ENCODE measurements at places on chromosomes 16 and 17.

DNA sequence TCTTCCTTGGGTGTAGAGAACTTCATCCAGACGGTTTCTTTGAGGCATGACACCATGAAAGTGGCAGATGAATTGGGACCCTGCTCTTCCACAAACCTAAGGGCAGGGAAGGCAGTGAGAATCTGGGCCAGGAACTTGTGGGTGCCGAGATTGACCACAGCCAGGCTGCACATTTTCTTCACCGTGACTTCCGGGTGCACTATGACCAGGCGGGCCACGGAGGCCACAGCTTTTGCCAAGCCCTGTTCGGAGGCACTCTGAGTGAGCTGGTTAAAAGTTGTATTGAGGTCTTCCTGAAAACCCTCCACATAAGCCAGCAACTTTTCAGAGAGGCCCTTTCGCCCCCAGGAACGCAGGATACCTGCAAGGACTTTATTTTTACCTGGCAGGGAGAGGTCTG, 5.9 kb downstream of the GEMIN4 start:
- H3K36me3 ChIP-seq: peaks cover 38% of the 10 kb centered on the region
- DNase-seq: no peak
- H3K27me3 ChIP-seq: no peaks in the 10 kb centered on the region
- H3K4me1 ChIP-seq: no peaks in the 10 kb centered on the region
- no peak overlapping the region for H3K27ac ChIP-seq

- no peak for DNase-seq
- no peaks in the 10 kb centered on the region for H3K27me3 ChIP-seq
- H3K36me3 ChIP-seq: no peaks in the 10 kb centered on the region
- peaks cover 4% of the 10 kb centered on the region for H3K4me1 ChIP-seq
Measured at GRCh38 chr17:50683434-50684287, 24.1 kb downstream of the ANKRD40 start.

GRCh38 chr17:78974635-78975591, 4.8 kb downstream of the LGALS3BP start:
- DNase-seq: no peak
- no peaks in the 10 kb centered on the region for H3K36me3 ChIP-seq
- no peak overlapping the region for H3K4me3 ChIP-seq
- H3K27ac ChIP-seq: no peak overlapping the region

GRCh38 chr16:58200004-58200797, 2.3 kb upstream of the CSNK2A2 start:
- DNase-seq: no peak
- no peak overlapping the region for H3K4me3 ChIP-seq
- no peaks in the 10 kb centered on the region for H3K27me3 ChIP-seq
- H3K27ac ChIP-seq: no peak overlapping the region
- peaks cover 5% of the 10 kb centered on the region for H3K4me1 ChIP-seq

- no peaks in the 10 kb centered on the region for H3K36me3 ChIP-seq
- peaks cover 2% of the 10 kb centered on the region for H3K4me1 ChIP-seq
- DNase-seq: no peak
- H3K27ac ChIP-seq: no peak within 1 kb of the TSS
- H3K4me3 ChIP-seq: no peak within 1 kb of the TSS
Measured at GRCh38 chr17:15467592-15467991, at the start of gene CDRT4. TSS of gene CDRT4 (minus strand) at chr17:15467621. CDS start at chr17:15440238, 27,383 bp downstream.

GRCh38 chr16:89982318-89982717, 33.8 kb downstream of the DEF8 start:
- DNase-seq: no peak
- H3K36me3 ChIP-seq: peaks cover 36% of the 10 kb centered on the region
- H3K27me3 ChIP-seq: no peaks in the 10 kb centered on the region
- no peak overlapping the region for H3K27ac ChIP-seq
- H3K4me1 ChIP-seq: no peaks in the 10 kb centered on the region
- no peak overlapping the region for H3K4me3 ChIP-seq

- H3K4me1 ChIP-seq: no peaks in the 10 kb centered on the region
- no peaks in the 10 kb centered on the region for H3K36me3 ChIP-seq
- H3K27me3 ChIP-seq: no peaks in the 10 kb centered on the region
- no peak overlapping the region for H3K4me3 ChIP-seq
- no peak overlapping the region for H3K27ac ChIP-seq
- no peak for DNase-seq
Measured at GRCh38 chr17:68627956-68628575, 26.9 kb upstream of the FAM20A start.

DNA sequence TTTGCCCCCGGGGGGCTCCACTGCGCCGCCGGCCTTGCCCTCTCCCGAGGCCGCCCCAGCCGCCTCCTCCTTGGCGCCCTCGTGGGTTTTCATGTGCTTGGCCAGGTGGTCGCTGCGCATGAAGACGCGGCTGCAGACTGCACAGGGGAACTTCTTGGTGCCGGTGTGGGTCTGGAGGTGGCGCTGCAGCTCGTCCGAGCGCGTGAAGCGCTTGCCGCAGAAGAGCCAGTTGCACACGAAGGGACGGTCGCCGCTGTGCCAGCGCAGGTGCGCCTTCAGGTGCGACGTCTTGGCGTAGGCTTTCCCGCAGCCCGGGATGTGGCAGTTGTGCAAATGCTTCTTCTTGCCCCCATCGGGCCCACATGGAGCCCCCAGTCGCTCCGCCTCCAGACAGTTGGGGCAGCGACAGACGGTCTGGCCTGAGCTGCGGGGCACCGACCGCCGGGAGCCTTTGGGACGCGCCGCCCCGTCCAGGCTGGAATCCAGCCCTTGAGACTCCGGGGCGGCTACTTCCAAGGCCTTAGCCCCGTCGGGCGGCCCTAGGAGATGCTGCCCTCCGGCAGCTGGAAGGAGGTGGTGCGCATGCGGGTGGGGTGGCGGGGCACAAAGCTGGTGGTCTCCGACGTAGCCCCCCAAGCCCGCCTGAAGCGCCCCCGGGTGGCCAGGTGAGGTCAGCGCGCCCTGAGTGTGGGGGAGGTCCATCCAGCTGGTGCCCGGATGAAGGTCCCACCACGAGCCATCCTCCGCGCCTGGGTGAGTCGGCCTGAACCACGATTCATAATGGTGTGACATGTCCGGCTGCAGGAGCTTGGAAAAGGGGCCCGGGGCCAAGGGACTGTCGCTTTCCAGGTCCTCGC, 3.4 kb downstream of the SP6 start:
- H3K4me1 ChIP-seq: peaks cover 6% of the 10 kb centered on the region
- DNase-seq: no peak
- H3K4me3 ChIP-seq: peak overlapping the region; percentile 15
- no peak overlapping the region for H3K27ac ChIP-seq
- H3K36me3 ChIP-seq: no peaks in the 10 kb centered on the region

DNA sequence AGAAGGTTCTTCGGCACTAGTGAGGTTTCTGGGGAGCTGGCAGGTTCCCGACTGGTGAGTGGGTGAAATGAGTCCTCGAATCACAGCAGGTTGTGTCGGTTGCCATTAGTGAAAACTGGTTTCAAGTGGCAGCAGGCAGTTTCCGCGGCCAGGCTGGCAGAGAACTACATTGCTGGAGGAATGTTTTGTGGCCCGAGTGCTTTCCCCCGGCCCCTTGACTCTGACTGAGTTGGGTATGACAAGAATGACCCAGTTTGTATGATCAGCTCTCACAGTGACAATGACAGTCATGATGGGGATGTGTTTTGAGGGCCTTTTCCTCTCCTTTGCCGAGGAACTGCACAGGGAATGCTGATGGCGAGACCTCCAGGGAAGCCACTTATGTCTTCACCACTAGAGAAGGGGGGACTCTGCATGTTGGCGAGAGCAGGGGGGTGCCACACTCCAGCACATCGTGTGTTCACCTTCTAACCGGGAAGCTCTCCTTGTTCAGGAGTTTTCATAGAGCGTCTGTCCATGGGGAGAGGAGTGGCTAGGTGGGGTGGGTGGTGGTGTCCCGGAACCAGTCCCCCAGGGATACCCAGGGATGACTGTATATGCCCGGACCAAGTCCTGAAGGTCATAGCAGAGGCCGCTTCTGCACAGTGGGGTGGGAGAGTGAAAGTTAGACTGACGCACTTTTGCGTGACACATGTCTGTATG, 206.0 kb upstream of the CHMP6 start:
- no peaks in the 10 kb centered on the region for H3K27me3 ChIP-seq
- peaks cover 7% of the 10 kb centered on the region for H3K4me1 ChIP-seq
- DNase-seq: no peak
- H3K4me3 ChIP-seq: no peak overlapping the region

DNA sequence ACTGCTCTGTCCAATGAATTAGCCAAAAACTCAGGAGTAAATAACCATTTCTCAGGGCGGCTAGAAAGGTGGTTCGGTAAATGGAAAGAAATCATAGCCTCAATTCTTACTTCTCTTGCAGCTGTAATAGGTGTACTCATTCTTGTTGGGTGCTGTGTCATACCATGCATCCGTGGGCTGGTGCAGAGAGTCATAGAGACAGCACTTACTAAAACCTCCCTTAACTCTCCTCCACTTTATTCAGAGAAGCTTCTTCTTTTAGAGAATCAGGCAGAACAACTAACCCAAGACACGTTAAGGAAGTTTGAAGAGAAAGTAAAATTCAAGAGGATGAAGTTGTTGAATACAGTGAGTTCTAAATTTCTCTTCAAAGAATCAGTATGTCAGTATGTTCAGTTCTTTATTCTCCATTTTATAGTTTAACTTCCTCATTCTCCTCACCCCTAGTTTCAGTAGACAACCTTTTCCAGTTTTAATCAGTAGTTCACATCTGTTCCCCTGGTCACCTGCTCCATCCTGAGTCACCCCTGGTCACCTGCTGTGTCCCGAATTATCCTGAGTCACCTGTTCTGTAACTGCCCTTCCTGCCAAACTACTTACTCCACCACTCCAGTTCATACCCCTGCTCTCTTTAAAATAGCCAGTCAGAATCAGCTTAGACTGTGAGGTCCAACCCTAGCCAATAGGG, 85.9 kb downstream of the EMP2 start:
- H3K27ac ChIP-seq: no peak overlapping the region

DNA sequence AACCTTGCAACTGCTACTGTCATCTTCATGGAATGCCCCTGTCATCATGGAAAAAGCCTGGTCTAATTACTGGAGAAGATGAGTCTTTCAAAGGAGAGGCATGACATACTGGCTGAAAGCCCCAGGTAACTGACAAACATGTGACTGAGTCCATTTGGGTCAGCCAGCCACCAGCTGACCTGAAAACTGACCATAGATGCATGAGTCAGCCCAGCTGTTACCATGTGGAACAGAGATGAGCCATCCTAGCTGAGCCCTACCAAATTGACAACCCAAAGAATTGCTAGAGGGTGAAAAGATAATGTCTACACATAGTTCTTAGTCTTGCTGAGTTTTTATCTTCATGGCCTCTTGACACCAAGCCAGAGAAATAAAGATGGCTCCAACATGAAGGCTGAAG, 311.8 kb downstream of the UTP18 start:
- H3K4me3 ChIP-seq: no peak overlapping the region
- DNase-seq: no peak
- no peaks in the 10 kb centered on the region for H3K36me3 ChIP-seq
- H3K27ac ChIP-seq: no peak overlapping the region

- H3K4me1 ChIP-seq: peaks cover 7% of the 10 kb centered on the region
- H3K27me3 ChIP-seq: peaks cover 16% of the 10 kb centered on the region
- peak overlapping the region; percentile 40 for H3K4me3 ChIP-seq
- H3K36me3 ChIP-seq: no peaks in the 10 kb centered on the region
- H3K27ac ChIP-seq: no peak overlapping the region
Measured at GRCh38 chr16:51154271-51155171, 3.5 kb upstream of the SALL1 start.

DNA sequence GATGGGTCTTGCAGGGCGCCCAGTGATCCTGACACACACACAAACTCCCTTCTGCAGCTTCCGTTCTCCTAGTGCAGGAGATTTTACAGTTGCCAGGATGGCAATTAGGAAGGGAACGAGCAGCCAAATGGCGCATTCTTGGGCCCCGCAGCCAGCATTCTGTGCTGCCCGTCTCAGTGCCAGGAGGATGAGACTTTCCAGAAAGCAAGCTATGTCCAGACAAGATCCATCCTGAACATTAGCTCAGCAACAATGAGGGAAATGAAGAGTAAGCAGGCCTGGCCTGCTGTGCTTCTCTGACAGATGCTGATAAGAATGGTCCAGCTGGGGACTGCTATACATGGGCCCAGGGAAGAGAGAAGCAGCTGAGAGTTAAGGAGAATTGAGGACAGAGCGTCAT, 16.5 kb downstream of the SPPL2C start:
- H3K27me3 ChIP-seq: no peaks in the 10 kb centered on the region
- H3K4me3 ChIP-seq: no peak overlapping the region
- H3K27ac ChIP-seq: no peak overlapping the region
- H3K36me3 ChIP-seq: no peaks in the 10 kb centered on the region
- no peak for DNase-seq
- peaks cover 1% of the 10 kb centered on the region for H3K4me1 ChIP-seq

DNA sequence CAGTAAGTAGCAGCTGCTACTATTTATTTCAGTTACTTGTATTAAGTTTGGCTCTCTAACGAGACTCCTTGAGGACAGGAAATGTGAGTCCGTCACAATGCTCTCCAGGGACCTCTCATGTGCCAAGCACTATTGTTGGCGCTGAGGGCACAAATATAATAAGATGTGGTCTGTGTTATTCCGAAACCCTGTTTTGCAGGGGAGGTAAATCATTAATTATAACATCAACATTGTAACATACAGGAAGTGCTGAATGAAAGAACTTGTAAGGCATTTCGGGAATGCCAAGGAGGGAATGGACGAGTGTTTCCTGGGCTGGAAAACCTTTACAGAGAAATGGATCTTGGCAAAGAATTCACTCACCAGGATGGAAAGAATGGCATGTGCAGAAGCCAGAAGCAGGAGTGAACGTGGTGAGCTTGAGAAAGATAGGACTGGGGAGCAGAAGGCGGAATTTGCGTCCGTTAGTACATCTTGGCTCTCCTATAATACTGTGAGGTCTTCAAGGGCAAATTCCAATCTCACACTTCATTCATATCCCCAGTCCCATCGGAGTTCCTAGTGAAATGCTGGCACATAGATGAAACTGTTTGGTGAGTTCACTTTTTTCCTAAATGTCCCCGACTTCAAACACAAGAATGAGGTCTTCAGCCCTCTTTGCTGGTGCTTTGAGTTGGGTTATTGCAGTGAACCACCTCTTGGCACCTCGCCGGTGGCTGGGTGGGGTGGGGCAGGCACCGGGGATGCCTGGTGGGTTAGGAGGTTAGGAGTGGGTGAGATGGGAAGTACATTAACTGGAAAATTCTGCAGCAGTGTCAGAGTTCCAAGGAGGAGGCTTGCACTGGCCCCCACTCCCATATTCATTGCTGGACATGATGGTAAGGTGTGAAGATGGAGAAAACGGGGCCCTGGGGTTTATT, 11.5 kb downstream of the TAC4 start:
- H3K36me3 ChIP-seq: peaks cover 12% of the 10 kb centered on the region
- no peaks in the 10 kb centered on the region for H3K27me3 ChIP-seq
- H3K4me3 ChIP-seq: no peak overlapping the region

DNA sequence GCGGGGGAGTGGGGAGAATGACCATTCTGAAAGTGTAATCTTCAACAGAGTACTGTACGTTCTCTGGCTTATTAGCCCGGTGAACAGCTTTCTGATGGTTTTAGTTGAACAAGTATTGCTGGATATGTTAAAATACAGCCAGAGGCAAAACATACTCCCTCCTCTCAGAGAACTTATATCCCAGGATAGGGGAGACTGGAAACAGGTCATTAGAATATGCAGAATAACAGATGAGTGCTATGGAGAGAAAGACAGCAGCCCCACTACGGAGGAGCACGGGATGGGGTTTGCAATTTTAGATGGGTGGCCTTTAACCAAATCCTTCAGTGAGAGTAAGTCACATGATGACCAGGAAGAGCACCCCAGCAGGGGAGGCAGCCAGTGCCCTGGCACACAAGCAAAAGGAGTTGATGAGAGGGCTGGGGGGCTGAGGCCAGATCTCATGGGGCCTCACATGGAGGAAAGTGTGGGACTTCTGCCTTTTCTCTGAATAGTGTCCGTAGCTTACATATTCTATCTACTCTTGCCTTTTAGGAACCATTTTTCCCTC, 43.1 kb upstream of the SEC14L1 start:
- no peak for DNase-seq
- H3K36me3 ChIP-seq: peaks cover 15% of the 10 kb centered on the region
- no peaks in the 10 kb centered on the region for H3K27me3 ChIP-seq
- no peak overlapping the region for H3K27ac ChIP-seq

All from iPS DF 6.9 (cell line).